ENCODE measurements at places on chromosomes 1 and 21.

DNA sequence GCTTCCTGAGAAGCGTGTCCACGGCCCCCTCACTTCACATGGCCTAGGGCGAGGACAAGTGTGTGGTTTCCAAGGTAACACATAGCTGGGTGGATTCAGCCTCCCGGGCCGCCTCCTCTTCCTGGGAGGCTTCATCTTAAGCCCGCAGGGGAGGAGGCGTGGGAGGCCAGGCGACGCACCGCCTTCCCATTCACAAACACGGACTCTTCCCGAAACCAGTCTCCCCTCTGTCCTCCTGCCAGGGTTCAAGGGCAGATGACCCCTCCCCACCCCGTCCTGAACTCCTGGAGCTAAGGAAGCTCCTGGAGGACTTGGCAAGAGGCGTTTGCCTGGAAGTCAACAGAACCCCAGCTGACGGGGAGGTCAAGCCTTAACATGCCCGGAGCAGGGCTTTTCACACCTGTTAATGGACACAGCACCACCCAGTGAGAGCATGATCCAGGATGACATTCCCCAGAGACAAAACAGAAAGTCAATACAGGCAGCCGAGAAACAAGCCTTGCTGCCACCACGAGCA is 56.7 kb downstream of the KCNN3 start:
- DNase-seq: no peak

- no peak for DNase-seq
Measured at GRCh38 chr1:4483021-4483625, 171.3 kb upstream of the AJAP1 start.

GRCh38 chr1:116679091-116679827 is 11.7 kb upstream of the IGSF3 start:
- no peak for DNase-seq

DNA sequence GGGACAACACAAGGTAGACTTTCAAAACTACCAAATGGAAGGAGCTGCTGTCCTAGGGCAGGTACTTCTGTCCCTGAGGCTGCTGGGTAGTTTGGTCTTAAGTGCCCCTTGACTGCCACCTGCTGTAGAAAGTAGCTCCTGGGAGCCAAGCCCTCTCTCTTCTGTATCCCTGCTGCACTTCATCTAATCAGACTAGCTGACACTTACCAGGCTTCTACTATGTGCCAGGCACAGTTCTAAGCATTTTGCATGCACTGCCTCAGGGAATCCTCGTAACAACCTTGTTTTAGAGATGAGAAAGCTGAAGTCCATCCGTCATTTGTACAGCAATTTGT is 15.9 kb upstream of the SRSF4 start:
- DNase-seq: no peak

DNA sequence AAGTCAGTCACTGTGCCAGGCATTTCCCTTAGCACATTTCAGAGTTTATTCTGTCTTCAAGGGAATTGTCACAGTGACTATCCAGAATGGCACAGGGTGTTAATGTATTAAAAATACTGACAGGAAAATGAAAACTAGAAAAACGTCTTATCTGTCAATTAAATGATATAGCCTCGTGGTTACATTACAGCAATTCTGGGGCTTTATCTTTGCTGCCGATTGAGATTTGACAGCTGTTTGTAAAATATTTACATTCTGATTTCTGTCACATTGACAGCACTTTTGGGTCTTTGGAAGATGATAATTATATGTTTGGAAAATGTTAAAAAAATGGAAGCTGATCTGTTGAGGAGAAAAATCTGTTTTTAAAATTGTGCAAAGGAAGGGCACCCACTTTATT is 250.0 kb downstream of the CHRM3 start:
- DNase-seq: no peak

- DNase-seq: no peak
Measured at GRCh38 chr1:69175053-69175452, 392.7 kb upstream of the LRRC7 start.

GRCh38 chr1:235951661-235952060 is 85.0 kb upstream of the LYST start:
- DNase-seq: no peak

GRCh38 chr1:16918371-16918770 is 3.4 kb upstream of the CROCC start:
- no peak for DNase-seq

DNA sequence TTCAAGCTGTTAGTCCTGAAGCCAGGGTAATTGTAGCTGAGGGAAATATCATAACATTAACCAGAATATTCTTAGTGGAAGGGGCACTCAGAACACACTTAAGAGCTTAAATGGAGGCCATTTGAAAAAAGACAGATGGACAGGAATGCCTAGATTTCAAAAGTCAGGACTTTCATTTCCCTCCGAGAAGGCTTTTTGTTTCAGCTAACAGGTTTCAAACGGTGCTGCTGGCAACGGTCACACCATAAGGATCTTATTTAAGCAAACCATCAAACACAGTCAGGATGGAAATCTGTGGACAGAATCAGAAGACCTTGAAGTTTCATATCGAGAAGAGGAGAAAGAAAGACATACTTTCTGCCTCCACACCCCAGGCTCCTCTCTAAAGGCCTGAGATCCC is 70.1 kb downstream of the SLC66A1 start:
- no peak for DNase-seq

DNA sequence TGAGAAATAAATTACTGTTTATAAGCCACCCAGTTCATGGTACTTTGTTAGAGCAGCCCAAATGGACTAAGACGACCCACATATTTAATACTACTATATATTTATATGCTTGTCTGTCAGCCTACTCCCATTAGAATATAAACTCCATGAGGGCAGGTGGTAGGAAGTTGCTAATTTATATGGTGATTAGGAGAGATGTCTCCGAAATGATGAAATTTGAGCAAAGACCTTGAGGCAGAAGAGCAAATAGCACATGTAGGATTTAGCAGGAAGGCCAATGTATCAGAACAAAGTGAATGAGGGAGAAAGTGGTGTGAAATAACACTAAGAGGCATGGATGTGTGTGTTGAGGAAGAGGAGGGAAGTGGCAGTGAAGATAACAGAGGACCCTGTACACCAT is 10.6 kb upstream of the SLFNL1 start:
- no peak for DNase-seq

- DNase-seq: no peak
Measured at GRCh38 chr1:170672316-170672715, 8.4 kb downstream of the PRRX1 start.

DNA sequence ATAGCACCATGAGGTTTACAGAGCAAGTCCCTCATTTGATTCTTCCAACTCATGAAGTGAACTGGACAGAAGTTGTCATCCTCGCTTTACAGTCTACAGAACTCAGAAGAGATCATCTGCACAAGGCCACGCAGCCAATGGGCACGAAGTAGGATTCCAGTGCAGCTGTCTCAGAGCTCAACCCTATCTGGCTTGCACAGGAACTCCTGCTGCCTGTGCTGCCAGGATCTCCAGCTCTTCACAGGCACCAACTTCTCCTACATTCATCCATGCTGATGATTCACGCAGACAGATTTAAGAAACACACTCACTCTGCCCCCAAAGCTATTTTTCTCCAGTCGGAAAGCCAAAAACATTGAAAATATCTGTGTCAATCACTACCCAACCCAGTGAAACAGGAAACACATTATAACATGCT is 157.0 kb downstream of the RERE start:
- DNase-seq: no peak

DNA sequence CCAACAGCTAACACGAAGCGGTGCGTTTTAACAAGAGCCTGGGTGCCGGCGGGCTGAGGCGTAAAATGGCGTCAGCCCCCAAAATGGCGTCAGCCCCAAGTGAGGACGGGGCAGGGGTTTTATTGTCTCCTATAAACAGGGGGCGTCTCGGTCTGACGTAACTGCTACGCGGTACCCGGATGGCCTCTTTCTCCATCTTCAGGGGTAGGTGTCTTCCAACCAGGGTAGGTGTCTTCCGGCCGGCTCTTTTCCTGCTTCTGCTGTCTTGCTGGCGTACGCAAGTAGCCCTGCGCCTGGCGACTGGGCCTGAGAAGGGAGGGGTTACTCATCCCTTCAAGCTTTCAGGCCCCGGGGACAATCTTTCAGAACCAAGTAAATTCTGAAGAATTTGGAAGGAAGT is 45.3 kb downstream of the LGR6 start:
- DNase-seq: no peak

DNA sequence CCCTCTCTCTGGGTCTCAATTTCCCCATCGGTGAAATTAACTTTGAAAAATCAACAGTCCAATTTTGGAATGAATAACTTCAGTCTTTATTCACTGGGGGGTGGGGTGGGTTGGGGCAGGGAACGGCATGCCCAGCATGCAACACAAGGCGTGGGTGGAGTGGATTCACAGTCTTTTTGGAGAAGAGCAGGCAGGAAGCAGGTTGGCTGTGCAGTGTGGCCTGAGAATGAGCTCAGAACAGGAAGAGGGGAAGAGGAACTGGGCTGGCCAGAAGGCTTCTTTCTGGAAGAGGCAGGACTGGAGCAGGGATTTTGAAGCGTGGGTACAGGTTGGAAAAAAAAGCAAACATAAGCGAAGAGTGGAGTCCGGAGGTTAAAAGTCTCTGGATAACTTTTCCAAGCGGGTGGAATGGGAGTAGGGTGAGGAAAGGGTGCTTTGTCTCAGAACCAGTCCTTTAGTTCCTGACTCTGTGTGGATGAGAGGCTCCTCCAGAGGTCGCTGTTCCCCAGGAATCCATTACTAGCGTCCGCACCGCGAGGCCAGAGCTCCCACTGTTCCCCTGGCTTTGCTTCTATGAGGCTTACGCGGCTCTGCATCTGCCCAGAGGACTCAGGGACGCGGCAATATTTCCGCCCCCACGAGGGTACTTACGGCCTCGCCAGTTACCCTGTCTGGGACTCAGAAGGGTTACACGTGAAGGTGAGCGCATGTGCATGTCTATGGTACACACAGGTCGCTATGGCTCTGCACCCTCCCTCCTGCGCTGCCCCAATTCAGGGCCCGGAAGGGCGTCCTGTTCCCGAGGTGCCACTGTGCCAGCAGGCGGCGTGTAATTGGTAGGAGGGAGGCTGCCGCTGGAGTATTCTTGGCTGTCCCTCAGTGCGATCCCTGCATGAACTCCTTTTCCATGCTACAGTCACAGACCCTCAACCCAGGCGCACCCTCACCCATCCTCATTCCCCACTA is 5.5 kb upstream of the FOXD2 start:
- DNase-seq: peak; percentile 44

DNA sequence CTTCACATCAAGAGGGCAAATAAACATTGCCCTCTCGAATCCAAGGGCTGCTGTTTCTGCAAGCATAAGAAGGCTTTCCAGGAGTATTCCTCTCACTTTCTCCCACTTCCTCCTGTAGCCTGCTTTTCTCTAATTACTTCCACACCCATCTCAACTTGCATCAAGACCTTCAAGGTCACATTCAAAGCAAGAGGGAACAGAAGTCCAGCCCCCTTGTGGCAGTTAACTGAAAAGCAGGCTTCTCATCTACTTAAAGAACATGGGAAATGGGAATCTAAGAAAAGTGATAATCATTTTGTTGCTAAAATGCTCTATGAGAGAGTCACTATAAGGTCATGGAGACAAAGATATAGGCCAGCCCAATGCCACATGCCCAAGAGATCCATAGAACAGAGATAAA is 874.4 kb downstream of the KCNT2 start:
- DNase-seq: no peak

GRCh38 chr21:44870748-44871495 is 2.6 kb downstream of the PTTG1IP start:
- no peak for DNase-seq

DNA sequence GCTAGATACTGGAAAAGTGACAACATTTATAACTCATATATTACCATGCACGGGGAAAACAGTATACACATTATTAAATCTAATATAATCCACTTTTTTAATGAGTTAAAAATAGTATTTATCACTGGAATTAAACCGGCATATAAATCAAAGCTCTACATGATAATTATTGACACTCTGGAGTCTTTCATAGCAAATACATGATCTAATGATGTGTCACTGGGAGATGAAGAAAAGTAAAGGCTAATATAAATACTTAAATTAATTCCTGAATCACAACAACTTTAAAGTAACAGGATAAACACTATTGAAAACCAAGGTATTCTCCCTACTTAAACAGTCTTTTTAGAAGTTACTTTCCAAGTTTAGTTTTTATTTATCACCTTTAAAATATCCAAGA is 52.4 kb upstream of the ASPM start:
- DNase-seq: no peak

GRCh38 chr1:216742625-216743024 is 19.4 kb upstream of the ESRRG start:
- no peak for DNase-seq

DNA sequence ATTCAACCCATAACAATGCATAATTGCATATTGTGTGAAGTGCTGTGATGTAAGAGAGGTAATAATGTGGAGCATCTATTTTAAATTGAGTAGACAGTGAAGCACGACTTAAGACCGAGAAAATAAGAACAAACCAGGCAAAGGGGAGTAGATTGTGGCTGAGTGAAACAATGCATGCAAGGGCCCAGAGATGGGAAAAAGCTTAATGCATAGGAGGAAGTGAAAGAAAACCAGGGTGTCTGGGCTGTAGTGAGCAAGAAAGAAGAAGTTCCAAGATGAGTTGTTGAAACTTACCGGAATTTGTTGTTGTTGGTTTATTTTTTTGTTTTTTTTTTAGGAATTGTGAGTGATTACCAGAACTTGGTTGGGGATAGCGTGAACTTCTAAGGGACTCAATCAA is 104.7 kb downstream of the SNX7 start:
- no peak for DNase-seq

GRCh38 chr1:33394770-33395169 is 36.1 kb downstream of the PHC2 start:
- no peak for DNase-seq

DNA sequence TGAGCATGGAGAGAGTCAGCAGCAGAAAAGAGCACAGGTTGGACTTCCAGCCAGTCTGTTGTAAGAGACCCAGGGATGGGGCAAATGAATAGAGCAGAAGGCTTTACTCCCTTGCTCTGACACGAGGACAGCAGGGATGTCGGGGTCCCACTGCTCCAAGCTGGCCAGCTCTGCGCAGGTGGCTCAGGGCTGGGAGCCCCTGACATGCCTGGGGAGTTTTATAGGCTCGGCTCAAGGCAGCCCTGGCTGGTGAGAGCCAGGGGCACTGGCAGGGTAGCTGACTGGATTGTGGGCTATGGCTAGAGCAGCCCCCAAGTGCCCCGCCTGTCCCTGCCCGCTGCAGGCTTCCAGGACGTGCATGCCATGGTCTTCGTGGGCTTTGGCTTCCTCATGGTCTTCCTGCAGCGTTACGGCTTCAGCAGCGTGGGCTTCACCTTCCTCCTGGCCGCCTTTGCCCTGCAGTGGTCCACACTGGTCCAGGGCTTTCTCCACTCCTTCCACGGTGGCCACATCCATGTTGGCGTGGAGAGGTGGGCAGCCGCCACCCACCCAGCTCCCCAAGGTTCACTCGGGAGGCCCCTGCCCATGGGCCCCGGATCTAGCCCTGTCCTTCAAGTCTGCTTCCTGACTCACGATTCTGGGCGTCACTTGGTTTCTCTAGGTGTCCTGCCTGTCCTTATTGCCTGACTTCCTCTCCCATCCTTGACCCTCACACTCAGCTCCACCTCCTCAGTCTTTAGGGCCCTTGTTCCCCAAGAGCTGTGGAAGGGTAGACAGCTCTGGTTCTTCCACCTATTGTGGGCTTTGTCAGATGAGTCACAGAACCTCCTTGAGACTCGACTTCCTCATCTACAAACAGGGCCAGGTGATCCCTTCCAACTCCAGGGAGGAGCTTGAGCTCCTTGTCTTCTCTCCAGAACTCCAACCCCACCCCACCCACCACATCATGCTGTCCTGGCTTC is 8.2 kb downstream of the RHBG start:
- no peak for DNase-seq

Data from activated naive CD4-positive, alpha-beta T cell (primary cell).